T-cell (primary cell): ENCODE measurements at places on chromosomes 1 and 21.

- no peak for DNase-seq
Measured at GRCh38 chr1:110292031-110292741, 47.0 kb upstream of the RBM15 start.

DNA sequence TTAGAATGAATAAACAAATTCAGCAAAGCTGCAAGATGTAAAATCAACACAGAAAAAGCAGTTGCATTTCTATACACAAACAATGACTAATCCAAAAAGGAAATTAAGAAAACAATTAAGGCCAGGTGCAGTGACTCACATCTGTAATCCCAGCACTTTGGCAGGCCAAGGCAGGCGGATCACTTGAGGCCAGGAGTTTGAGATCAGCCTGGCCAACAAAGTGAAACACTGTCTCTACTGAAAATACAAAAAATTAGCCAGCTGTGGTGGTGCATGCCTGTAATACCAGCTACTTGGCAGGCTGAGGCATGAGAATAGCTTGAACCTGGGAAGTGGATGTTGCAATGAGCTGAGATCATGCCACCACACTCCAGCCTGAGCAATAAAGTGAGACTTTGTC is 22.3 kb downstream of the THEM4 start:
- no peak for DNase-seq

- DNase-seq: peak; percentile 38
Measured at GRCh38 chr1:26391450-26391849, 18.9 kb upstream of the ZNF683 start.

DNA sequence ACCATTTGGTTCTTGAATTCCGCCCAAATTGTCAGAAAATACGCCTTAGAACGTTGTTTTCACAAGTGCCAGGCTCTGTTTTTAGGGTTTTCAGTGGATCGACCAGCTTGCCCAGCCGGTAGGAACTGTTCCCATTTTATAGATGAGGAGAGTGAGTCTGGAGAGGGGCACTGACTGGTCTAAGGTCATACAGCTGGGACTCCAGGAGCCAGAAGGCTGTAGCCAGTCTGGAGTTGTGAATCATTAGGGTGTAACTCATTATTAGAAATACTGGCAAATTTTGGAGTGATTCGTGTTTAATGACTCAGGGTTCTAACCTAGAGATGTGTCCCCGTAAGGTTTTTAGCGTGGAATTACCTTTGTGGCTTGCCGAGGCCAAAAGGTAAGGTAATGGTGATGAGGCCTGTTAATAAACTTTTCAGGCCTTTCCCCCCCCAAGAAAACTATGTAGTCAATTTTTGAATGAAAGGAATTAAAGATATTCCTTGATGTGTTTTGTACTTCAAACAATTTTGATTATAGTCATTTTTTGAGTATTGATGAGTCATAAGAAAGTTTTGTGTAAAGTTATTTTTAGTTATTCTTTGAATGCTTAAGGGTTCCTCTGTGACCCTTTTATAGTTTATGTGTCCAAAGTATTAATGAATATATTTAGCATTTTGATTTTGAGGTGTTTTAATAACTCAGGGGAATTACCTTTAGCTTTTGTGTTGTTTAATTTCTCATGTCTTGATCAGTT is 2.1 kb downstream of the DYRK1A start:
- DNase-seq: no peak

GRCh38 chr1:174206148-174206836 is 47.0 kb downstream of the RABGAP1L start:
- DNase-seq: no peak

- DNase-seq: peak; percentile 43
Measured at GRCh38 chr1:16122916-16123315, 33.0 kb downstream of the EPHA2 start.

- no peak for DNase-seq
Measured at GRCh38 chr1:152968248-152968647, 2.2 kb upstream of the SPRR4 start.

DNA sequence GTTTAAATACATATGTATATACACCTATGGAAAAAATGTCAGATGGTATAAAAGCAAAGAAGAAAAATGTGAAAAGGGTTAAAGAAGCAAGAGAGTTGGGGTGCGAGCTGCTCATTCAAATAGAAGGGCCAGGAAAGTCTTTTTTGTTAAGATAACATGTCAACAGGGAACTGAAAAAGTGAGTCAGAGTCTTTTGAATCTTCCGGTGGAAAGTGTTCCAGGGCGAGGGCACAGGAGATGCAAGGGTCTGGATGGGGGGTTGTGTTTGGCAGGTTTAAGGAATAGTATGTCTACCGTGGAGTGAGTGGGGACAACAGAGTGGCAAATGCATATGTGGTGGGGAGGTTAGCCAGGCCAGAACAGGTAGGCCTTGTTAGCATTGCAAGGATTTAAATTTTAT is 22.2 kb upstream of the GNG12 start:
- no peak for DNase-seq

DNA sequence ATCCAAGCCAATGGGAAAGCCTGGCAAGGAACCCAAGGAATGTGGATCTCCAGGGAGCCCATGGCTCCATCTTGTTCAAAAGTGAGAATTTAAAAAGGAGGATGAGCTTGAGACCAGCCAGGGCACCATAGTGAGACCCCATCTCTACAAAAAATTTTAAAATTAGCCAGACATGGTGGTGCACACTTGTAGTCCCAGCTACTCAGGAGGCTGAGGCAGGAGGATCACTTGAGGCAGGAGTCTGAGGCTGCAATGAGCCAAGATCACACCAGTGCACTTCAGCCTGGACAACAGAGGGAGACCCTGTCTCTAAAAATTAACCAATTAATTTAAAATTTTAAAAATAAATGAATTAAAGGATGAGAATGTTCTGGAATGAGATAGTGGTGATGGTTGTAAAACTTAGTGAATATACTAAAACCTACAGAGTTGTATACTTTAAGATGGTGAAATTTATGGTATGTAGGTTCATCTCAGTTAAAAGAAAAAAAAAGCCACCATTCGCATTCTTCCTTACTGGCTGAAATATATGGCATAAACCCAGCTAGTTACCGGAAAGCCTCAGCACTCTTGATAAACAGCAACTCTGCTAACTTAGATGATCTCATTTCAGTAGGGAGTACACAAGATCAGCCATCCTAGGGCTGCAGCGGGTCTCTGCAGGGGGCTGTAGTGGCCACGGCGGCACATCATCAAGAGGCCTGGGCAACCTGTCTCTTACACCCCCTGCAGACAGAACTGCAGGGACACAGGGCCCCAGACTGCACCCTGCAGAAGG is 48.3 kb upstream of the H6PD start:
- no peak for DNase-seq

DNA sequence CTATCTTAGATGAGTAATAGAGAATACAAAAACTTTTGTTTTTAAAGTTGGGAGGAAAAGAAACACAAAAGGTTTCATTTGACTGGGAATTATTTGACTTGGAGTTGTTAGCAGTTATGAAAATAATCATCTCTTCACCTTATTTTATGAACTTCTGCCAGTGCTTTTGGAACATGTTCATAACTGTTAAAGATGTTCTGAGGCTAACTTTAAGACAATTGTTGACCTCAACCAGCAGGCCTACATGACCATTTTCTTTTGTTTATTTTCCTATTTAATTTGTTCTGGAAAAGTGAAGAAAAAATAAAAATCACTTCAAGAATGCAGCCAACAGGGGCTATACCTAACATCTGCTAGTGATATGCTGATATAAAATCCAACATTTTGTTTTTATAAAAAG is 37.4 kb downstream of the JAM2 start:
- DNase-seq: no peak

- no peak for DNase-seq
Measured at GRCh38 chr1:242212401-242212800, 213.5 kb upstream of the MAP1LC3C start.

- no peak for DNase-seq
Measured at GRCh38 chr1:73273886-73274285, 924.1 kb downstream of the LRRIQ3 start.

GRCh38 chr1:115454837-115455511 is 116.9 kb upstream of the NGF start:
- DNase-seq: no peak

GRCh38 chr1:31524186-31524901 is 52.0 kb upstream of the TINAGL1 start:
- DNase-seq: no peak

DNA sequence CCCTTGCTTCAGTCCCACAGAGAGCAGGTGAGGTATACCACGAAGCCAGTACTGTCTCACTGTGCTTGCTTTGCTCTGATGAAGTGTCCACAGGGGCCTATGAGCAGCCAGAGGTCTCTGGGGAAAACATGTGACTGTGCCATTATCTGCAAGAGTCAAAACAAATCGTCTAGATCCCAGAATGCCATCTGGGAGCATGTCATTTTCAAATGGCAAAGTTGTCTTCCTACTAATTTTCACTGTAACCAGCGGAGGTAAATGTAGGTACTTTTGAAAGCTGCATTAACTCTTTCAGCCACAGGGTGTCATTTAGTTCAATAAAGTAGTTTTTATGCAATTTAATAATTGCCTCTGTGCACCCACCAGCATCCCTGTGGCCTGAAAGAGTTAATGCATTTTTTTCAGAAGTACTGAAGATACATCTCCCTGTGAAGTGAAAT is 173.6 kb upstream of the SGIP1 start:
- no peak for DNase-seq

DNA sequence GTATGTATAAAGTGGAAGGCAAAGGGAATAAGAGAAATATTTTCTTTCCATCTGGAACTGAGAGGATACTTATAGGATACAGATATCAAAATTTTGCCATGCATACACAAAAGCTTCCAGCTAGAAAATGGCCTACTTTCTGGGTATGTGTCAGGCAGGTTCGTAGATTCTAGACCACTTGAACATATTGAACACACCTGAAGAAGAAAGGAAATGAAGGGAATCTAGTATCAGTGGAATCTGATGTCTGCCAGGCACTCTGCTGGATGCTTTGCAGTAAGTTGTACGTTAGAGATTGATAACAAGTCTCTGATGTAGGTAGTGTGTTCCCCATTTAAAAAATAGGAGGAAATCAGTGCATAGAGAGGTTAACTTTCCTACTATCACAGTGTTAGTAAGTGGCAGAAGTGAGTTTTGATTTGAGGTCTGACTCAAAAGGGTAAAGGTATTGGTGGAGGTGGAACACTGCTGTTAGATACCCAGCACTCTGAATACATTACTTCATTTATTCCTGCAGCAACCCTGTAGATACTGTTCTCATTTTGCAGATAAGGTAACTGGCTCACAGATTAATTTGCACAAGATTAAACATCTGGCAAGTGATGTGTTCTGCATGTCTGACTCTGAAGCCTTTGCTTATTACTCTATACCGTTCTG is 3.0 kb downstream of the CAMSAP2 start:
- no peak for DNase-seq

DNA sequence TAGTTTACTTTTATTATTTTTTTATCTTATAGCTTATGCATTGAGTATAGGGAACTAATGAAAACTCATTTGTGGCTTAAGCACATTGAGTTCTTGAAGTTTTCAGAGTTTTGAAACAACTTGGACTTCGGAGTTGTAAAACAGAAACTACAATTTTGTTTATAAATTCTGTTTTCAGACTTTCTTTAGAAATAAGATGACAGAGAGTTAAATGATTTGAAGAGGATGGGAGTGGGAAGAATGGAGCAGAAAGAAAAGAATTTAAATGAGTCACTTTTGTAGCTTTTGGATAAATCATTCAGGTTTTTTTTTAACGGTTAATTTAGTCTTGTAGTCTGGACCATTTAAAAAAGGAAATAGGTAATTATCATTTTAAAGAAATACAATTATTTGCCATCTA is 32.3 kb downstream of the INKA2 start:
- DNase-seq: no peak

- no peak for DNase-seq
Measured at GRCh38 chr1:9840176-9840575, 16.4 kb upstream of the CLSTN1 start.

- DNase-seq: no peak
Measured at GRCh38 chr1:161260376-161261260, 2.1 kb downstream of the PCP4L1 start.

GRCh38 chr1:39213511-39214002 is 9.1 kb downstream of the MACF1 start:
- DNase-seq: no peak

- DNase-seq: no peak
Measured at GRCh38 chr1:205497351-205497750, 7.1 kb upstream of the CDK18 start.

DNA sequence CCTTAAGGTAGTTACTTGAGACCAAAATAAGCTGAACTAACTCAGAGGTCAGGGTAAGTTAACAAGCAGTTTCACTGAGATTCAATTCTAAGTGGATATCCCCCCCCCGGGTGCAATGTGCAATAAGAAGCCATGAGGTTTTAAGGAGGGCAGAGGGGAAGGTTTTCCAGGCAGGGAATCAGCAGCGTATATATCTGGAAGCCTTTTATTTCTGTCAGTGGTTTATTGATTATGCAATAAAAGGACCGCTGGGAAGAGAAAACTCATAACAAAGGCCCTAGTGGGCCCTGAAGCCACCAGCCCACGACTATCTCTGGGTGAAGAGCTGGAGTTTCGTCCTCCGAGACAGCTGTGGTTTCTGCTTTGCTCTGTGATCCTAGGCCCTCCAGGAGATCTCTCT is 53.1 kb upstream of the CTPS1 start:
- DNase-seq: no peak

GRCh38 chr1:4752059-4752458 is 97.7 kb downstream of the AJAP1 start:
- no peak for DNase-seq

DNA sequence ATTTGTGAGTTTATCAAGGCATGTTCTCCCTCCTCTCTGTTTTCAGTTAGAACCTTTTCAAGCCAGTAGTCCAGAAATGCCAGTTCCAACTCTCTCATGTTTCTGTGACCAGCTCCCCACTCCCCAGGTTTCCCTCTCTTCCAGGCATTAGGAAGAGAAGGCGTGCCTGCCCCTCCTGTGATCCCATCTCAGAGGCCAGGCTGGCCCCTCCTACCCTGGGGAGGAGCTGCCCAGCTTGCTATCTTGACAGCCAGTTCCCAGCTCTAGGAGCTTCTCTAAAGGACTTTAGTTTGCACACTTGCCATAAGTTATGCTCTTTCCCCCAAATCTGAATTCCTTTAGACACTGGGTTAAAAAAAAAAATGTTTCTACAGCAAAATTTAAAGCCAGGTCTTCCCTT is 8.9 kb downstream of the HYI start:
- DNase-seq: peak; percentile 5

DNA sequence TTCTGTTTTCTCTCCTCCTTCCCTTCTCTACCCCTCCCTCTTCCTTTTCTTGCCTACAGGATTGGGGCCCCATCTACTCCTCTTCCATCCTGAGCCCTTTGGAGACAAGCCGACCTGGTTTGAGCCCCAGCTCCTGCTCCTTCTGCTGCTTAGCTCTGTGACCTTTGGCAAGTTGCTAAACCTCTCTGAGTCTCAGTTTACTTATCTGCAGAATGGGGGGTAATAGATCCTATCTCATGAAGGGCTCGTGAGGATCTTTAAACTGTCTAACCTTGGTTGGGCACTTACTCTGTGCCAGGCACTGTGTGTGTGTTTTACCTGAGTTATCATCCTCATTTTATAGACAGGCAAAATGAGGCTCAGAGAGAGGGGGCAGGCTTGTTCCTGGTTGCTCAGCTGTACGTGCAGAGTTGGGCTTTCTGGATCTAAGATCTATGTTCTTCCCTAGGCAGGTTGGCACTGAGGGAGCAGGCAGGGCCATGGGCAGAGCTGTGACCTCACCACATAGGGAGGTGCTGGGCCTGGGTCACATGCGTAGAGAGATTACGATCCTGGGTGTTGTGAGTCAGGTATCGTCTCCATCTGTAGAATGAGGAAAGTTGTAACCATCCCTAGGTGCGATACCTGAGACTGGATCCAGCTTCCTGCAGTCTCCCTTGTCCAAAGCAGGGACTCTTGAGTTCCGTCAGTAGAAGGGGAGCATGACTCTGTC is 58.5 kb downstream of the FOXO6 start:
- DNase-seq: no peak
